Large intestine (tissue), 12 donors: ENCODE measurements at places on chromosomes 1 and 21. TPM values are rescaled to one million over a fixed set of nuclear protein-coding genes. Genes with fewer than 3 reads are reported as not detected.

DNA sequence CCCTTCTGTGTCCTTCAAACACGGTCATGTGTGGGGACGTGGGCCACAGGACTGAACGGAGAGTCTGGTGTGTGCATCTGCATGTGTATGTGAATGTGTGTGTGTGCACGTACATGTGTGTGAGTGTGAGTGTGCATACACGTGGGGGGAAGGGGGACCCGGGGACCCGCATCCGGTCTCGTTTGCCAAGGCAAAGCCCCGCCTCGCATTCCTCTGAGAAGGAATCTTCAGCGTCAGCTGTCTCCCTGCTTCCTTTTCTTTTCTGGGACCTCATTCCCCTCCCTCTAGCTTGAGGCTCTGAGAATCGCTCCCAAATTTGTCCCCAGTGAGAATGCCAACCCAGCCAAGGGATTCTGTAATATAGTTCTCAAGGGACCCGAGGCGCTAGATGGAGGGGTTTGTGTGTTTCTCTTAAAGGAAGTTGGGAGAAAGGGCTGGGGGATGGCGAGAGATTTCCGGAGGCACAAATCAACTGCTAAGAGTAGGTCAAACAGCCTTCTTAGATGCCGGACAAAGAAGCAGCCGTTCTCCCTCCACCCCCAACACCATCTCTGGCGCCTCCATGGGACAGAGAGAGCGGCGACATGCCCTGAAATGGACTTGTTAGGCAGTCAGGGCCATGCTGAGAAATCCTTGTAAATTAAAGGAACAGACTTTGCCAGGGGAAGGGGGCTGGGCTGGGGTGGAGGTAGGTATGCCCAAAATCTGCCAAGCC is 6.6 kb downstream of the IFFO2 start:
- H3K27ac ChIP-seq: peak overlapping the region; percentile 76
- no peaks in the 10 kb centered on the region for H3K36me3 ChIP-seq
- no peak for DNase-seq
- H3K27me3 ChIP-seq: peaks cover 2% of the 10 kb centered on the region

DNA sequence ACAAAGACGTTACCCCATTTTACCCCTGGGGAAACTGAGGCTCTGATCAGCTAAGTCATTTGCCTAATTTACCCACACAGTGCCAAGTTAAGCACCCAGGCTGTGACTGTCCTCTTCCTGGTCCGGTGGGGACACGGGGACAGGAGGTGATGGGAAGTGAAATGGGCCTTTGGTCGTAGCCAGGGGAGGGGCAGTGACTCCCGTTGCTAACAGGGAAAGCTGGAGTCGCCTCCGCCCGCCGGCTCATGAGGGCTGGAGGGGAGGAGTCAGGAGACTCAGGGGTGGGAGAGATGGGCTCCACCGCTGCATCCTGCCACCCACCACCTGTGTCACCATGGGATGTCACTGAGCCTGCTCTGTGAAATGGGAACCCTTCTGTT is 139.3 kb downstream of the PGBD5 start:
- no peak overlapping the region for H3K27ac ChIP-seq
- no peak for DNase-seq
- H3K4me1 ChIP-seq: peaks cover 7% of the 10 kb centered on the region
- H3K4me3 ChIP-seq: no peak overlapping the region
- no peaks in the 10 kb centered on the region for H3K27me3 ChIP-seq

The FABP3 gene
- polyA plus RNA-seq: 31.8 TPM

GRCh38 chr1:60088620-60089155 is 15.1 kb upstream of the C1orf87 start:
- no peak for DNase-seq
- H3K4me1 ChIP-seq: no peaks in the 10 kb centered on the region
- no peak overlapping the region for H3K4me3 ChIP-seq
- H3K27ac ChIP-seq: no peak overlapping the region

The NR5A2 gene
- 36.5 TPM for polyA plus RNA-seq

The CASZ1 gene
- 16.2 TPM for polyA plus RNA-seq
